GM18507 (cell line): ENCODE measurements at places on chromosomes 7 and 10.
A peak's percentile ranks its signal among the peaks of the same experiment; 100 is the strongest.

- DNase-seq: no peak
Measured at GRCh38 chr7:94422136-94422535, 27.4 kb downstream of the COL1A2 start.

DNA sequence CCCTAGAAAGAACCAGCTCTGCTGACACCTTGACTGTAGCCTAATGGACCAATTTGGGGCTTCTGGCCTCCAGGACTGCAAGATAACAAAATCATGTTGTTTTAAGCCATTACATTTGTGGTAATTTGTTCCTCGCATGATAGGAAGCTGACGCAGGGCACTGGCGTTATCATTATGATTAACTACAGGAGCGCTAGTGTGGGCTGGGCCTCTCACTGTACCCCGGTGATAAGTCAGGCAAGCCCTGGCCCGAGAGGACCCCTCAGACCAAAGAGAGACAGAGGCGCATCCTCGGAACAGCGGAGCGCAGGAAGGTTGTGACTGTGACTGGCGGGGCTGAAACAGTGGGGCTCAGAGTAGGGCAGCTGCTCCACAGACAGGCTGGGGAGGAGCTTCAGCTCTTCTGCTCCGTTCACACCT is 150.3 kb upstream of the CHST15 start:
- no peak for DNase-seq

DNA sequence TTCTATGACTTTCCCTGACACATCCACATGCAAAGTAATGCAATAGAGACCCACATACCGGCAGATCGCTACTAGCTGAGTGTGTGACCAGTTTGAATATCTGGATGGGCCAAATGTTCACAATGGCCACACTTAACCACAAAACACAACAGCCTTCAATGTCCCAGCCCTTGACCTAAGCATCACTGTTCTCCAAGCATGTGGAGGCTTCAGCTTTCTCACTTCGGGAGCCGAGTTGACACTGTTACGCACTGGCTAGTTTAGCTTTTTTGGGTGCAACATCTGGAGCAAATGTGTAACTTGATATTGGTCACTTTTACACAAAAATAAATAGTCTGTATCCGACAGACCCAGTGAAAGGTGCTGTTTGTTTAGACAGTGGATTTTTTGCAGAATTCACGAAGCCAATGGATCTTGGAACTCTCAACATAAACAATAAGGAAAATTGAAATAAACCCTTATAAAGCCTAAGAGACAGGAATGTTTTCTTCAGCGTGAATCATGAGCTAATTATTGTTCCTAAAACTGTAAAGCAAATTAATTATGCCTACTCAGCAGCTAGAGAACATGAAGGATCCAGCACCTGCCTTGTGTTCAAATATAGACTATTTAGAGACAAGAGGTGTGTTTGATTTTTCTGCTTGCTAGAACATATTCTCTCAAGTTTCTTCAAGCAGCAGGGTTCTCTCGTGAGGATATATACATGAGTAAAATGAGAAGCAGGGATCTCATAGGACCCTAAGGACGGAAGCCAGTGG is 117.6 kb upstream of the JCAD start:
- no peak for DNase-seq

GRCh38 chr7:56811081-56811480 is 321.2 kb downstream of the ZNF479 start:
- no peak for DNase-seq

- DNase-seq: no peak
Measured at GRCh38 chr7:134284011-134284410, 32.7 kb downstream of the SLC35B4 start.

GRCh38 chr7:142896741-142897379 is 11.3 kb upstream of the TRPV6 start:
- no peak for DNase-seq

GRCh38 chr7:117375380-117375779 is 51.9 kb downstream of the ASZ1 start:
- no peak for DNase-seq

DNA sequence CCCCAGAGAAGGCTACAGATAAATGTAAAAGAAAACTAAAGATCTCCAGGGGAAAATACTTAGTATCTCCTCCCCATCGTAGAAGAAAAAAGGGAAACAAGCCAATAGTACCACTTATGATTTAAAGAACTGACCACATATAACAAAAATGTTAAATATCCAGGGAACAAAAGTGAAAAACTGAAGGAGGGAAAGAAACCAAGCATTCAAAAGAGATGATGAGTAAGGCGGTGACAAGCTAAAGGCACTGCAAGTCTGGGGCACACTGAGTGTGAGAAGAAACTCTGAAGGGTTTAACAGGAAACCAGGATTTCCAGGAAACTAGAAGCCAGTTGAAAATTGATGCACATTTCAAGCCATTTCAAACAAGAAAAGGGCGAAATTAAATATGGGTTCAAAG is 226.3 kb downstream of the AHR start:
- no peak for DNase-seq

DNA sequence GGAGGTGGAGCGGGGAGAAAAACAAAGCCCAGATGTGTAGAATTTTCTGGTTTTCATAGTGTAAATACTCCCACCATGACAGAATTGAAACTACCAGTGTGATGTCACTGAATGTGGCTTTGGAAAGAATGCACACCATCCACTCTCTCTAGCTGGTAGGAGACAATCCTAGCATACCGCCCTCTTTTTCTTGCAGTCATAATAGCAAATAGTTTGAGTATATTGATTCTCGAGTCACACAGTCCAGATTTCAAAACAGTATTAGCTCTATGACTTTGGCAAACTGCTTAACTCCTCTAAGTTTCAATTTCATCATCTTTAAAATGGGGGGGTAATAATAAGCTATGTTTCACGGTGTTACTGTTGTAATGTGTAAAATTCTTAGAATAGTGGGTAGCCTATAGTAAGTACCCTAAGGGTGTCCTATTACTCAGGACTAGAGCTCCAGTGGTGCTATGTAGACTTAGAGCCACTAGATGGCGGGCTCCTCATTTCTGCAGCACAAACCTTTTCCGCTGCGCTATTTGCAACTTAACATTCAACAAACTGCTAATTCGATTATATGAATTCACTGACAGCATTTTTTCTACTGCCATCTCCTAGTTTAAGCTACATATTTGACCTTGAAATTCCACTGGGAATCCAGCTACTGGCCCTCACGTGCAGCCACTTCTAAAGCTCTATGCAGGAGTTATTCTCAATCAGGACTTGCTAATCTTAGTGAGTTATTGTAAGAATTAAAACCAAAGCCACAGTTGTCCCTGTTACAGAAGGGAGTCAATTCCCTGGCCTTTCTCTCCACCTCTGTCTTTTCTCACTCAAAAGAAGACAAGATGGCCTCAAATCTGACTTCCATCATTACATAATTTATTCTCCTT is 18.7 kb downstream of the TAS2R40 start:
- DNase-seq: peak; percentile 15

- DNase-seq: no peak
Measured at GRCh38 chr7:80105701-80106408, 28.8 kb upstream of the GNAI1 start.

- DNase-seq: no peak
Measured at GRCh38 chr7:5525271-5526099, 101.9 kb upstream of the TNRC18 start.
